ENCODE measurements at places on chromosomes 1 and 21.

DNA sequence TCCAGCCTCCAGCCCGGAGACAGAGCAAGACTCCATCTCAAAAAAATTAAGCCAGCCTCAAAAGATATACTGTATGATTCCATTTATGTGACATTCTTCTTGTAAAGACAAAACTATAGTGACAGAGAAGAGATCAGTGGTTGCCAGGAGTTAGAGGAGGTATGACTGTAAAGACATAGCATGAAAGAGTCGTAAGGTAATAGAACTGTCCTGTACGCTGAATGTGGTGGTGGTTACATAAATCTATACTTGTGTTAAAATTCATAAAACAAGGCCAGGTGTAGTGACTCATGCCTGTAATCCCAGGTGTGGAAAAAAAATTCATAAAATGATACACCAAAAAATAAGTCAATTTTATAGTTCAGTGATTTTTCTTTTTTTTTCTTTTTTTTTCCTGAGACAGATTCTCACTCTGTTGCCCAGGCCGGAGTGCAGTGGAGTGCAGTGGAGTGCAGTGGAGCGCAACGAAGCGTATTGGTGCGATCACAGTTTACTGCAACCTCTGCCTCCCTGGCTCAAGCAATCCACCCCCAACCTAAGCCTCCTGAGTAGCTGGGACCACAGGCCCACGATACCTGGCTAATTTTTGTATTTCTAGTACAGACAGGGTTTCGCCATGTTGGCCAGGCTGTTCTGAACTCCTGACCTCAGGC lies 84.9 kb upstream of the CXADR start:
- DNase-seq, result peak; percentile 92

DNA sequence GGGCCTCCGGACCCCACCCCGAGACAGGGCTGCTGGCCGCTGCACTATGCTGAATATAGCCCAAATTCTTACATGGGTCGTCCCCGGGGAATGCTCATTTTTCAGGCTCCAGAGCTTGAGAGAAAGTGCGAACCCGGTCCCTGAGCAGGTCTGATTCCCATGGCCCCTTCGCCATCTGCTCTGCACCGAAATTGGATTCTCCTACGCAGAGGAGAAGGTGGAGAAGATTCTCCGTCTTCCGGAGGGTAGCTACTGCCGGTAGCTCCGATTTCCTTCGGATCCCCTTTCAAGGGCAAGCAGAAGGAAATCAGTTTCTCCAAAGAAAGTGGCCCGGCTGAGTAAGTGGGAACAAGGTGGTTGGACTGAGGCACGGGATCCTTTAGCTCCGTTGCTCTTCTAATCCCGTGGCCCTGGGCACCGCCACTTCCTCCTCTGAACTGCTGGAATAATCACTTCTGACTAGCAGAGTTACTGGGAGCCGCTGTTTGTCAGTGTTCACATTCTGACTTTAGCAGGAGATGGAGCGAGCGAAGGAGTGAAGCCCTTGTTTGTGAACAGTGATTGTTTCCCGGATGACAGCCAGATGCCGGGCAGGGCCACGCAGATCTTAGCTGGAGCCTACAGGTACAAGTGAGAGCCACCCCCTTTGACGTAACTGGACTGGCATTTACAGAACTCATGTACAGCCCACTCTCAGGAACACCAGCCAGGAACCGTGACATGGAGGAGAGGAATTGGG lies 1.1 kb upstream of the ZNF496 start:
- DNase-seq, result no peak

DNA sequence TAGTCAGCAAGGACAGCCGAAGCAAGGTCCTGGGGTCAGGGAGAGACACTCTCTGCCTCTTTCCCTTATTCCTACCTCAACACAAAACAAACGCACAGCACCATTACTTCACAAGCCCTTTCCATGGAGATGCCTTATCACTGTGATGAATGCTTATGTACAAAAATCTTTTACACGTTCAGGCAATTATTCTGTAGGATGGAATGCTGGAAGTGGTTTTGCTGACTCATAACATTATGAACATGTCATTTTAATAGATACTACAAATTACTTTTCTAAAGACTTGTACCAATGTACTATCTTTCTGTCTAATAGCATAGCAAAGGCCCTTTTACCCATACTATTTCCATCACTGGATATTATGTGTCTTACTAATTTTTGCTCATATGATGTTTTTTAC lies 98.4 kb downstream of the TTLL7 start:
- DNase-seq, result no peak

DNA sequence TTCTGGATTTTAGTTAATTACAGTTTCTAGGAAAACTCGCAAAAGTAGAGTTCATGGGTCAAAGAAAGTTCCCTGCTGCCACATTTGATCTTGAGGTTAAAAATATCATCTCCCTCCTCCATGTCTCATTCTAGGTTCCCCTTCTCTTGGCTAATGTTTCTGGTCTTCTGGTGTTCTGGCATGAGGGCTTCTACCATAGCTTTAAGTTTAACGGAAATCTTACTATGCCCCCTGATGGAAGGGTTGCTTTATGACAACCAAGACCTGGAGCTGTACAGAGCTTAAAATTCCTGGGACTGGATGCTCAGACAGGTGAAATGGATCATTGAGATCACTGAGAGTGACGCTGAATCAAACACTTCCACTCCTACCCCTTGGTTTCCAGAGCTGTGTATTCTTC lies 1881.7 kb downstream of the MRPL39 start:
- no peak for DNase-seq

DNA sequence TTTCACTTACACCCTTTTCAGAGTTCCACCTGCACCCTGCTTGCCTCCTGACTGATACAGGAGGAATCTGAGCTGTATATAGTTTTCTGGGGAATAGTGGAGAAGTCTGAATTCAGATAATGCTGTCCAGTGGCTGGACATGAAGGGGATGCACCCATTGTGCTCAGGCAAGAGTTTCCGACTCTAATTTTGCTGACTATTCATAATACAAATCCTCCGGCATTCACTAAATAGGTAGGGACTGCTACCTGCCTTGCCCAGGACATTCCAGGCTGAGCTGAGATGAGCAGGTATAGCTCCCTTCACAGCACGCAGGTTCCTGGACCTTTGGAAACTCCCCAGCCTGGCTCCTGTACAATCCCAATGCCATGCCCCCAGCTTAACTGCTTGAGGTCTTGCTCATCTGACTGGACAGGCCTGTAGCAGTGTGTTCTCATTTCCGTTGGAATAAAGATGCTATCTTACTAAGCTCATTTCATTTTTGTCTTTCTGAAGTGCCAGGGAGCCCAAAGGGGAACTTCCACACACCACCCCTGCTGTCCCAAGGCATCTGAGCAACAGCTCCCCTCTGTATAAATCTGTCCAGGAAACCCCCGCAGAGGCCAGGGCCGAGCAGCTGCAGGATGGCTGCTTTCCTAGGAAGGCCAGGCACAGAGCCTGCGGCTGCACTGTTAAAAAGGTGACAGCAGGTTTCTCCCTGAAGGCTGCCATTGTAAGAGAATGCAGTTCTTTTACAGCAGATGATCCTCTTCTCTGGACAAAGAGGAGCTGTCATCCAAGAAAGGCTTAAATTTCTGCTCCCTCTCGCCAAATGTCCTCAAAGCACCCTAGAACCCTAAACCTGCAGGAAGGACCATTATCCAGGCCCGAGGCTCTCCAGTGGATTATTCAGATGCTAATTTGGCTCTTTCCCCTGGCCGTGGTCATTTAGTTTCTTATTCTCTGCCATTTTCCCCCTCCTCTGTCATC lies 21.7 kb upstream of the VASH2 start:
- no peak for DNase-seq

DNA sequence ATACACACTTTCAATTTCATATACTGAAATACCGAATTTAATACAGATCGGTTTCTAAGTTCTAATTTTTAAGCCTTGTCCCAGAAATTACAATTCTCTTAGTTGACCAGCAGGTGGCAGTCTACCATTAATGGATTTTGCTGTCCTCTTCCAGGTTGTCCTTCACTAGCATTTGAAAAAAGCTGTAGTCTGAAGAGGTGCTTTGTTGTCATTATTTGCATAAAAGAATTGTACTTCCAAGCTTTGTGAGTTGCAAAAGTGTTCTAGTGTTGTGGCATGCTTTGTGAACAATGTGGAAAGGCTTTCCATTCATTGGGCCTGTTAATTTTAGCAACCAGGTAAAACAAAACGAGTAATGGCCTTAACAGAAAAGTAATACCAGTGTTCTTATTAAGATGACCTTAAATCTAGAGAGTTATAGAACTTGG lies 193.6 kb downstream of the RPS6KC1 start:
- DNase-seq, result peak; percentile 56

GRCh38 chr1:40944326-40944725 lies 35.2 kb upstream of the CTPS1 start:
- no peak for DNase-seq

DNA sequence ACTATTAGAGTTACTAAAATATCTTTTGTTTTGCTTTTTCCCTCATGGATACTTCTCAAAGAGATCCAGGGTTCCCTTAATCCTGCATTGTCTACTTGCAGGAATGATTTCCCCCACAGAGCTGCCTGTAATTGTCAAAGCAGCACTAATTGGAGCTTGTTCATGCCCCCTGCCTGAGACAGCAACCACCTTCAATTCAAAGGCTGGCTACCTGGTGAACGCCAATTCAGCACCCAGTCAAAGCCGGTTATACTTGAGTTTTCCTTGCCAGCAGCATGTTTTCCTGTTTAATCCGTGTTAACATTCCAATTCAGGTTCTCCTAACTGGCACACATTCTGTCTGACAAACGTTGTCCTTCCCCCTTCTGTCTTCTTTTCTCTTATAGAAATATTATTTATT lies 382.9 kb downstream of the NTNG1 start:
- no peak for DNase-seq

GRCh38 chr1:87344231-87344630 lies 15.6 kb downstream of the LMO4 start:
- DNase-seq, result no peak

DNA sequence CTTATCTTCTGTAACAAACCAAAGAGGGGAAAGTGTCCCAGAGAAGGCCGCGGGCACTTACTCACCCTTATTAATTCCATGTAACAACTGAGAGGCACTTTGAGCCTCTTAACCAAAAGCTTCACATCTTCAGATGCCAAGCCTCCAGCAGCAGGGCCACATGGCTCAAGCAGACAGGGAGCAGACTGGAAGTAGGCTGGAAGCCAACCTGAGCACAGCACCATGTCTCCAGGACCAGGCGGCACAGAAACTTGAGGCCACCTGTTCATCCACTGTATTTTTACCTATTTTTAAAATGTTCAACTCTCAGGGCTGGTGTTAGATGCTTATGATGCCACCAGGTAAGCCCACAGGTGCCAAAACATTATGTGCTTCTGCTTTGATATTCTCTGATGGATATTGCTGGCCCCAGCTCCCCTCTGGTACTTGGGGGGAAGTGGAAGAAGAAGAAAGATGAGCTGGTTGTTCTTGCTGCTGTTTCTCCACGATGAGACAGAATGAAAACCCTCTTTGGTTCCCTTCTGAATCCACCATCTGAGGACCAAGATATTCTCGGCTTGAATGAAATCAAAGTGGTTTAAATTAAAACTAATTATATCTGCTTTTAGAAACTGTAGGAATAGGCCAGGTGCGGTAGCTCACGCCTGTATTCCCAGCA lies 30.6 kb upstream of the SDE2 start:
- DNase-seq, result peak; percentile 10

DNA sequence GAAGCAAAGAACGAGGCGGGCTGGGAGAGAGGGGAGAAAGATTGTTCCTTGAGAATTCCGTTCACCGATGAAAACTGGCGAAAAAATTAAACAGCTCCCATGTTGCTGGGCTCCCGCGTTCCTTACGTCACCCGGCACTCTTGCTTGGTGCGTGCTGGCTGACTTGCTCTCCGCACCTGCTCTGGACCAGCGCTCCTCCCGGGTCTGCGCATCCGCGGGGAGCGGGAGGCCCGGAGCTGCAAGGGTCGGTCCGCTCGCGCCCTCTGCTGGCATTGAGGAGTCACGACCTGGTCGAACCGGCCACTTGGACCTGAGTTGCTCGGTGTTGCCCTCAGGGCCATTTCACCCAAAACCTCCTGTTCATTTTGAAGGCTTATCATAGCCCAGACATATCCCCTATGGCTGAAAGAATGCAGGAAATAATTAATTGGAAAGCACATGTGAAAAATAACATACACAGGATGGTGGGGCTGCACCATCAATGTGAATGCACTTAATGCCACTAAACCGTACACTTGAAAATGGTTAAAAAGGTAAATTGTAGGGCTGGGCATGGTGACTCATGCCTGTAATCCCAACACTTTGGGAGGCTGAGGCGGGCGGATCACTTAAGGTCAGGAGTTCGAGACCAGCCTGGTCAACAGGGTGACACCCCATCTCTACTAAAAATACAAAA lies 98.9 kb upstream of the BACE2 start:
- peak; percentile 34 for DNase-seq

DNA sequence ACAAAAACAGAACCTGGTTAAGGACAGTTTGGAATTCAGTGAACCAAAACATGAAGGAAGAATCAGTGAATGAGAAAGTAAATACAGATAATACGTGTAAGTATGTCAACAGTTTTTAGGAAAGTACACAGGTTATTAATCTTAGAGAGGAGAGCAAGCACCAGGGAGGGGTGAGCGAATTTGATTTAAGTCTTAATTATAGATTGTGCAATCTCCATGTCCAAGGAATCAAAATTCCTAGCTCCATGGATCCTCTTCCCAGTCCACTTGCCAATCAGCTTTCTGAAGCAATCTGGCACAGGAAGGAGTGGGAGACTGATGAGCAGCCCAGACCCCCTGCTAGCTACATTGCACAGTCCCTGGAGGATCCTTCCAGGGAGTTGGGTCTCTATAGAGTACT lies 346.4 kb downstream of the SETD4 start:
- DNase-seq, result no peak

GRCh38 chr21:31479714-31480113 lies 135.7 kb upstream of the TIAM1 start:
- no peak for DNase-seq

DNA sequence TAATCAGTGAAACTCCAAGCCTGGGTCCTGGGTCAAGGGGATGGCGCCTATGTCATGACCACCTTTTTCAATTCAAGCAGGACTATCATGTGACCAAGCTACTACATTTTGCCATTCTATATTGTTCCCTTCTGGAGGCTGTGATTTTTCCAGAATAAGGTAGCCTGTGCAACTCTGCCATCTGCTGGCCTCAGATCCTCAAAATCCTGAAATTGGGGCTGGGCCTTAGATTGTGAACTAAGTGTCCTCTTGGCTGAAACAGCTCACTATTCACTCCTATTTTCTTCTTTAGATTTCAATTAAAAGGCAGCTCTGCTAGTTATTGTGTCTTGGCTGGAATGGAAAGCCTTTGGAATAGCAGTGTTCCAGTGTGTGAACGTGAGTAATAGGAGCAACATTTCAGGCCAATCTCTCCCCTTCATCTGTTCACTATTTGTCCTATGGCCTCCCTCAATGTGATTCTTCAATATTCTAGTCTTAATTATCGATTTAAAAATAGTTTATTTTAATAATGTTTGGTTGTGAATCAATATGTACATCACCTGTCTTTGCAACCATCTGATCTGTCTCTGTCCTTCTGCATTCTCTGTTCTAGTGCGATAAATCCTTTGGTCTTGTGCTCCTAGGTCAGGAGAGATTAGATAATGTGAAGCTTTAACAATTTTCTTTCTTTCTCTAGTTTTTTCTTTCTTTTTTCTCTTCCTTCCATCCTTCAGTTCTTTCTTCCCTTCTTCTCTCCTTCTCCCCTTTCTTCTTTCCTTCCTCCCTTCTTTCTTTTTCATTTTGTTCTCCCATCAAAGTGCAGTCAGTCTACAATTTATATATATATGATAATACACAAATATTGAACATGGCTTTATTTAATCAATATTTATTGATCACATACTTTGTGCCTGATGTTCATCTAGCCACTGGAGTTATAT lies 69.8 kb downstream of the CR1 start:
- DNase-seq, result peak; percentile 12

- DNase-seq, result no peak
Measured at GRCh38 chr1:5704561-5705514, 287.4 kb downstream of the NPHP4 start.

- no peak for DNase-seq
Measured at GRCh38 chr1:115620453-115620852, 21.3 kb upstream of the VANGL1 start.

GRCh38 chr1:157403608-157404007 lies 148.7 kb downstream of the FCRL5 start:
- peak; percentile 10 for DNase-seq

All from OCI-LY7 (cell line).